ENCODE measurements at places on chromosomes 5 and 9.

DNA sequence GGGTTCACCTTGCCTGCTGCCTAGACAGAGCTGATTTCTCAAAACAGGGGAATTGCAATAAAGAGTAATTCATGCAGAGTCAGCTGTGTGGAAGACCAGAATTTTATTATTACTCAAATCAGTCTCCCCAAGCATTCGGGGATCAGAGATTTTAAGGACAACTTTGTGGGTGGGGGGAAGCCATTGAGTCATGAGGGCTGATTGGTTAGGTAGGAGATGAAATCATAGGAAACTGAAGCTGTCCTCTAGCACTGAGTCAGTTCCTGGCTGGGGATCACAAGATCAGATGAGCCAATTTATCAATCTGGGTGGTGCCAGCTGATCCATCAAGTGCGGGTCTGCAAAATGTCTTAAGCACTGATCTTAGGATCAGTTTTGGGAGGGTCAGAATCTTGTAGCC lies 159.1 kb upstream of the MAP1B start:
- no peak for DNase-seq

DNA sequence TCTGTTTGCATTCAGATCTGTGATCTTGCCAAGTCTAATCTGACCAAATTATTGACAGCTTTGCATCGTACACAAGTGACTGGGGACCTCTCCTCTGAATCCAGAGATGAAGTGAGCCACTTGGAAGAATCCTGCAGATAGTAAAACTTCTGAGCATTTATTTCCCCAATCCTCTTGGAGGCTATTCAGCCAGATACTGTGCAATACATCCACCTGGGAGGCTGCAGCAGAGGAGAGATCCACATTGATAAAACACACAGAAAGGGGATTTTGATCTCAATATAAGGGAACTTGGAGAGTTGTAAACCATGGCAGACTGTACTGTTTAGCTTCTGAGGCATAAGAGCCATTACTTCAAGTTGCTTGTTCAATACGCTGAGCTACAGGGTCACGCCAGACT lies 654.6 kb downstream of the MTRR start:
- no peak for DNase-seq

- DNase-seq: no peak
Observed at GRCh38 chr5:137128012-137128411, 371.1 kb downstream of the SPOCK1 start.

GRCh38 chr9:22622815-22623214 lies 176.2 kb downstream of the DMRTA1 start:
- DNase-seq: no peak

- no peak for DNase-seq
Observed at GRCh38 chr5:159135896-159136531, 36.3 kb upstream of the EBF1 start.

DNA sequence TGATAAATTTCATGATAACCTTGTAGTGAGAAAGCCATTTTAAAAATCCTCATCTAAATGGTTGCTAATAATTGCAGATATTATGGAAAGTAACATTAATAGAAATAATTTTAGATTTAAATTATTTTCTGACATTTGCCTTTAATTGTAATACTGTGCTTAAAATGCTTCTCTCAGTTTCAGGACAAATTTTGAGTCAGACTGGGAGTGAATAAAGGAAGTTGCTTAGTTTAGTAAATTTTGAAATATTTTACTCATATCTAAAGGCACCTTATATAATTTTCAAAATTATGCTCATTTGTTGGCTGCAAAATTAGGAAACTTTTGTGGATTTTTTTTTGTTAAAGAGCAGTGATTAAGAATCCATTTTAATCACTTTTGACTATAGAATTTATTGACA lies 93.8 kb downstream of the CSNK1G3 start:
- no peak for DNase-seq

DNA sequence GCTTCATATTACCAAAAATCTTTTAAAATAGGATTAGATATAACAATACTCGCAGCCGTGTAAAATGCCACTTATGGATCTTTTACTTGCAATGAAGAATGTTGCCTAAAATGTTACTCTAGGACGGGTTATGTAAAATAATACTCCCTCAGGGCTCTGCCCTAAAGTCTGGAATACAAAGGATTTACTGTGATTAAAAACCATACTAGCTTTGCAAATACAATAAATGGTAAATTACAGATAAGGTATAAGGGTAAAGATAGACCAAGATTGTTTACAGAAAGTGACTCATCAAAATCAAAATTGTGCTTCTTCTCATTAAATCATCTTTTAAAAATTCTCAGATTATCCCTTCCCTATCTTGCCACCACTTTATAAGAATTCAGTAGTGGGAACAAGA lies 163.6 kb downstream of the MEF2C start:
- no peak for DNase-seq

DNA sequence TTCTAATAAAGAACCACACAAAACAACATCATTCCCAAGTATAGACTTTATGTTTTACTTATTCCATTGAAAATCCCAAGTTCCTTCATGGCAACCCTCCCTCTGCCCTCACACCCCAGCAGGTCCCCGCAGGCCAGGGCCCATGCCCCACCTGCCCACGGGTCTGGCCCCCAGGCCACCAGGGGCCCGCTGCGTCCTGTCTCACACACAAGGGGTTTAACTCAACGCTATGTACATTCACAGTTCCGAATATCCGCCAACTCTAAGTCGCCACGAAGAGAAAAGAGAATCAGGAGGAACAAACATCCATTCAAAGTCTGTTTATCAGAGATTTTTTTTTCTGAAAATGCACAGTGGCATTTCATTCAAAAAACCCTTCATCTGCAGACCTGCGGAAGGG lies 16.2 kb upstream of the SLC6A3 start:
- no peak for DNase-seq
